ENCODE measurements at places on chromosomes 11 and 22. TPM values are rescaled to one million over a fixed set of nuclear protein-coding genes. Genes with fewer than 3 reads are reported as not detected.

The SAA1 gene
- polyA plus RNA-seq = not detected

The CRYBB3 gene
- polyA plus RNA-seq = 0.23 TPM

The GP1BB gene
- polyA plus RNA-seq = 5.9 TPM

DNA sequence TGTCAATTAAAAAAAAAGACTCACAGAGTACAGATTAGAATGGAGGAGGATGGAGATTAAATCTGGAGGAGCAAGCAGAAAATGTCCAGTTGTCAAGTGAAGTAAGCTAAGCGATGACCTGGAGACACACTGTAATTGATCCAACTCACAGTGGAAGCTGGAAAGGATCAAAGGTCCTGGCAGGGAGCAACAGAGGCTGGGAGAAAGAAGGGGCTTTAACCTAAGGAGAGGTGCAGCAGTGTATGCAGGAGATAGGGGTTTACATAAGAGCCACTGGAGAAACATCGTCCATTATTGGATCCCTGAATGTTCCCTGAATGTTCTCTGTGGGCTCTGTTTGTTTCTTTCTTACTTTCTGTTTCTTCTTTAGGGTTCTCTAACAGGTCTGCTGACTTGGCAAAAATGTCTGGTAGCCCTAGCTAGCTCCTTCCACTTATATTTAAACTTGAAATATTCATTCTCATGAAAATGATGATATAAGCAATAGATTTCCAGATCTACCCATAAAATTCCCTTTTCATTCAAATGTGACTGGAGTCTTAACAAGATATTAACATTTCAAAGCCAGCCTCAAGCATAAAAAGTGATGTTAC lies 30.1 kb upstream of the CAT start:
- DNase-seq = no peak

DNA sequence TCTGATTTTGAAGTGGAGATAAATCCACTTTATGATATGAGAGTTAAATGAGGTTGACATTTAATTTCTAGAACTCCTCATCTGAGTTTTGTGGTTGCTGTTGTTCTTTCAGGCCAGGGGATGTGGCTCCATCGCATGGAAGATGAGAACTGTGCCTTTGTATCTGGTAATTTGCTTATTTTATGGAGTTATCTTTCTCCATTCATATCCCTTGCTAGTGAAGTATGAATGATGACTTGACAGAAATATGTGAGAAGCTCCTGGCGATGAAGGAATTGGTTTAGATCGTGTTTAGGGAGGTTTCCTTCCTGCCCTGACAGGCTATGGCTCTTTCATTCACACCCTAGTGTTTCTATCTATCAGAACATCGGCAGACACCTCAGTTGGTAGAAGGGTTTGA lies 393.7 kb downstream of the ETS1 start:
- DNase-seq = no peak

The NDUFV1 gene
- 168 TPM for polyA plus RNA-seq

DNA sequence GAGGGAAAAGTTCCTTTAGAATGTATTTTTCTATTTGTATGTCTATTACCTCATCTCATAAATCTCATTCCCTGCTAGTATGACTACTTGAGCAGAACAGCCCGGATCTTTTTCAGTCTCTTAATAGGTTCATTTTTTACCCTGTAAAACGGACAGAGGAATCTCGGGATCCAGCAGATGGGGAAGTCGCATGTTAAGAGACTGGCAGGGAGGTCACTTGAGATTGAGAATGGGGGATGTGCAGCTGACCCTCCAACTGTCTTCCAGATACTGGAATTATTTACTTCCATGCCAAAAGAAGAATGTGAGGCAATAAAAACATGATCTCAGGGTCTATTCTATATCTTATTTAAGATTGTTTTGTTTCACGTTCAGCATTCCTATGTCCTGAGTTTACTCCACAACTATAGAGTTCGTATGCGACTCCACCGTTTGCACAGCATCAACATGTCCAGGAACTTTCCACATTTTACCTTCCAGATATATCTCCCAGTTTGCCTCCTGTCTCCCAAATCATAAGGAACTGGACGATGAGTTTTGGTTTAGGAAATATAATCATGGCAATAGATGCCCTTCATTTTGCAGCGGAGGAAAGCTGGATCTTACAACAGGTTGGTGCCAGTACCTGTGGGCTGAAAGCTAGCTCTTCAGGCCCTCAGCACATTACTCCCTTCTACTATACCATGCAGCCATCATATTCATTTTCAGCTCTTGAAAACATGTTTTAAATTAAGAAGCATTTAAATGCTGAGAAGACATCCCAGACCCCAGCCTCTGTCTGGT lies 181.5 kb downstream of the MAML2 start:
- DNase-seq = no peak

The C22orf31 gene
- 1.7 TPM for polyA plus RNA-seq

- peak; percentile 93 for DNase-seq
These were observed at the start of the genes PI4KA and SNAP29 for GRCh38 chr22:20858615-20859416. PI4KA (minus strand) TSS chr22:20858811; CDS start chr22:20858725, 86 bp downstream. SNAP29 (plus strand) TSS chr22:20859007; CDS start chr22:20859111, 104 bp downstream.

DNA sequence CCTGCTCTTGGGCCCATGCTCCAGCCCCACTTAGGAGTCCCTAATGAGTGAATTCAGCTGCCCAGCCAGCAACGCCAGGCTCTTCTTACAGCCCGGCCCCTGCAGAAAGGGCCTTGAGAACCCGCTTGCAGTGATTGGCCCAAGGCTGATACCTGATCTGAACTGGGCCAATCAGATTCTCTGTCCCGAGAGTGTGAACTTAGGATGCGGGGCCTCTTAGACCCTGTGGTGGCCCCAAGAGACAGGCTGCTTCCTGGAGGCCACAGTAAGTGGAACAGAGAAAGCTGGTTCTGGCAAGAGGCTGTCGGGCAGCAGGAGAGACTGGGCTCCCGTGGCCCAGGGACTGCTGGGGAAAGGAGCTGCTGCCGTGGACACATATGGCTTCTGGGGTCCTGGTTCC lies 11.5 kb downstream of the VSTM5 start:
- DNase-seq = no peak

The TTLL12 gene
- 20.8 TPM for polyA plus RNA-seq

DNA sequence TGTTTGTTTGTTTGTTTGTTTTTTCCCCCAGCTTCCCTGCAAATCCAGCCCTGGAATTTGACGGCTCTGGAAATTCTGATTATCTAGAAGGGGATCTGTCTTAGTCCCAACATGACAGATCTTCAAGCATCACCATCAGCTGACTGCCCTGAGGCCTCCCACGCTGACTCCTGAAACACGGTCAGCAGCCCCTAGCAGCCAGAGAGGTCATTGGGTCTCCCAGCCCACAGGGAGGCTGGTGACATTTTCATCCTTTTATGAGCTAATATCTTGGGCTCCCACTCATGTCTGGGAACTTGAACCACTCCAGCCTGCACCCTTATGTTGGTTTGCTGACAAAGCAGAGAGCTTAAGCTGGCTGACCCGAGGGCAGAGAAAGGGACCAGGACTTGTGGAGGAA lies 66.0 kb upstream of the TIMP3 start:
- DNase-seq = no peak

The SELENOH gene
- polyA plus RNA-seq = 145 TPM

- DNase-seq = no peak
These were observed 20.2 kb downstream of the XNDC1N start for GRCh38 chr11:71908218-71908617.

DNA sequence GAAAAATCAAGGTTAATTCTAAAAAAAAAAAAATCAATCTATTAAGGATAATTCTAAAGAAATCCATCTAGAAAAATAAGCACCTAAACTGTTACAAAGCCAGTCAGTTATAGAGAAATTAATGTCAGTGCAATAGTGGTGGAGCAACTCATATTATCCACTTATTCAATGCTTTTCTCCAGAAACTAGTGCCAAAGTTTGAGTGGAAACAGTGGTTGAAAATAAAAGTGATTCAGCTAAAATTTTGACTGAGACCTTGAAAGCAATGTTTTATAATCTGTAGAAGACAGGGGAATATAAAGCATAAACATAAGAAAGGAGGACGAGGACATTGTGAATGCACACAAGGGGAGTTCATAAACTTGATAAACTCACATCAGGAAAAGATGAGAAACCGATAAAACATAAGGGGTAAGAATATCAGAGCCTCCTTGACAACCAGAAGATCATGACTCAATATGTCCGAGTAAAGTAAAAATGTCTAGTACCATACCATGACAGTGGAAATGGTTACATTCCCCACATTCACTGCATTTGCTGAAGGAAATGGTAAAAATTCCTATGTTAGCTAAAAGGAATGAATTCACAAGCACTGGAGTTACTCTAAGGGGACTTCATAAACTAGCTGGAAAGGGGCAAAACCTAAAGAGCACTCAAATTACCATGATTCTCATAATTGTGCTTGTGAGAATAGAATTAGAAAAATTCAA lies 58.7 kb upstream of the SLC5A12 start:
- DNase-seq = no peak

- DNase-seq = no peak
These were observed 27.0 kb upstream of the SC5D start for GRCh38 chr11:121265586-121265985.

DNA sequence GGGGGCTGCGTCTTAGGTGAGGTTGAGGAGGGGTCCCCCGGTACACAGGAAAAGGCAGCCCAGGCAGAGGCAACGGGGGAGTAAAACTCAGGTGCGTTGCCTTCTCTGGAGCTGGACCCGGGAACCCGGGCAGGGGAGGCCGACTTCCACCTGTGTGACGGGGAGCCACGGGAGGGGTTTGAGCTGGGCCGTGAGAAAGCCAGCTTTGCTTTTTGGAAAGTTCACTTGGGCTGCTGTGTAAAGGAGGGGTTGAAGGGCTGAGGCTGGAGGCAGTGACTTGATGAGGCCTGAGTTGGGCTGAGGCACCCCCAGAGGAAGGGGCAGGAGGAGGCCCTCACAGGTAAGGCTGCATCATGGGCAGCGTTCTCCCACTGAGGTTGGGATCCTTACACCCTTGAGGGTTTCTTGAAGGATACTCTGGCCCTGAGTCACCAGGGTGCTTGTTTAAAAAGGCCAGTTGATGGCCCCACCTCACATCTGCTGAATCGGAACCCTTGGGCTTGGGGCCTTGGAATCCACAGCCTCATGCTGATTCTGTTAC lies 47.2 kb downstream of the CHRDL2 start:
- DNase-seq = no peak

The PAX6 gene
- 0.13 TPM for polyA plus RNA-seq

DNA sequence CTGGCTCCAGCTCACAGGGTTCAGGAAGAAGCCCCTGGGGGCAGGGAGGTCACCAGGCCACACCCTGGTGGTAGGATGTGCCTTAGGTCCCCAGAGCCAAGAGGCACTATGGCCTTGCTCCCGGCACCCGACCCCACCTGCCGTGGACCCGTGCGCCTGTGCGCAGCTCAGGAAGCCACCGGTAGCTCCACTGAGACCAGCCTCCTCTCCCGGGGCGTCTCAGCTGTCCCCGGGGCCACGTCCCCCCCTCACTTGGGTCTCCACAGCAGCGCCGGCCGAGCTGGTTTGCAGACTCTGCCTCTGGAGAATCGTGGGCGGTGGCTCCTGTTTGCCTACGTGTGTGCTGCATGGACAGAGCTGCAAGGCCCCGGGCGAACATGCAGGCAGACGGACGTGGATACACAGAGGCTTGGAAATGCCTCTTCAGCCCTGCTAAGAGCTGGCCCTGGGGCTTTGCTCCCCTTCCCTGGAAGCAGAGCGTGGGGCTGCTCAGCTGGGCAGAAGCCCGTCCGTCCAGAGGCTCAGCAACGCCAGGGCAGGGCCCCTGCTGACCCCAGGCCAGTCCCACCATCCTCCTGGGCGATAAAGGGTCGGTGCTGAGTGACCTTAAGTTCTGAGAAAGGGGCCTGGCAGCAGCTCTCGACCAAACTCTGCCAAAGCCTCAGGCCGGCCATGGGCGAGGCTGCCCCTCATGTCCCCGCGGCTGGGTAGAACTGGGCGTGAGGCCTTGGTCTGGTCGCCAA lies 15.3 kb upstream of the MUC5B start:
- no peak for DNase-seq

- DNase-seq = no peak
These were observed 131.3 kb downstream of the KCNC1 start for GRCh38 chr11:17865765-17866428.

- no peak for DNase-seq
These were observed 723 bp downstream of the HSCB start for GRCh38 chr22:28742562-28742962.

The APOBEC3F gene
- polyA plus RNA-seq = 7.4 TPM

DNA sequence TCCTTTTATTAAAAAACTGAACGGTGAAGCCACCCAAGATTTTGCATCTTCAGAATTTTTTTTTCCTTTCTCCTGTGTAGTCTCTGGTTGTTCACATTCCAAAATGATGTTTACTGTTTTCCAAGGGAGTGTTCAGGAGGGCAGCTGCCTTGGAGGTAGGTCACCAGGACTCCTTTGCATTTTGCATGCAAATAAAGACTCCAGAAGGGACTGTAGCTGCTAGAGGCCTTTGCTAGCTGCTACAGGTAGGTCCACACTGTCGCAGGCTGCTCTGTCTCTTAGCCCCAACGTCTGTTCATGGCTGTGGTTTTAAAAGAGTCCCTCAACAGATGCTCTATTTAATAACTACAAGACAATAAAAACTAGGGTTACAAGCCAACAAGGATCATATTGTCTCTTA lies 11.4 kb downstream of the CTSC start:
- no peak for DNase-seq

The DDTL gene
- 6.3 TPM for polyA plus RNA-seq

The HEPHL1 gene
- not detected for polyA plus RNA-seq

The PLEKHB1 gene
- 18.5 TPM for polyA plus RNA-seq

DNA sequence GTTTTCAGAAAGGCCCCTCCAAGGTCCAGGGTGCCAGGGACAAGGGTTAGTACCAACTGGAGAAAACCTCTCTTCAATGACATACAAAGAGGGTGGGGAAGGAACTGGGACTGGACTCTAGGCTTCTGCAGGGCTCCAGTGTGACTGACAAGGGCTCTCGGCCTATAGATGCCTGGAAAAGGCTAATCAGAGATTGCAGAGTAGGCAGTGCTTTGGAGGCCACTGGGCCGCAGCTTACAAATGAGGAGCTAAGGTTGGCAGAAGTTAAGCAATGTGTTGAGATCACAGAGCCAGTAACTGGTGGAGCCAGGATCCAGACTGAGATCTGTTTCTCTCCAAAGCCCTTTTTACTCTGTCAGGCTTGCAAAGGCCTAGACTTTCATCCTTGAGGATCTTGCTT lies 7.4 kb upstream of the DGKZ start:
- no peak for DNase-seq

- DNase-seq = no peak
These were observed 7.4 kb downstream of the SLN start for GRCh38 chr11:107704451-107704850.

DNA sequence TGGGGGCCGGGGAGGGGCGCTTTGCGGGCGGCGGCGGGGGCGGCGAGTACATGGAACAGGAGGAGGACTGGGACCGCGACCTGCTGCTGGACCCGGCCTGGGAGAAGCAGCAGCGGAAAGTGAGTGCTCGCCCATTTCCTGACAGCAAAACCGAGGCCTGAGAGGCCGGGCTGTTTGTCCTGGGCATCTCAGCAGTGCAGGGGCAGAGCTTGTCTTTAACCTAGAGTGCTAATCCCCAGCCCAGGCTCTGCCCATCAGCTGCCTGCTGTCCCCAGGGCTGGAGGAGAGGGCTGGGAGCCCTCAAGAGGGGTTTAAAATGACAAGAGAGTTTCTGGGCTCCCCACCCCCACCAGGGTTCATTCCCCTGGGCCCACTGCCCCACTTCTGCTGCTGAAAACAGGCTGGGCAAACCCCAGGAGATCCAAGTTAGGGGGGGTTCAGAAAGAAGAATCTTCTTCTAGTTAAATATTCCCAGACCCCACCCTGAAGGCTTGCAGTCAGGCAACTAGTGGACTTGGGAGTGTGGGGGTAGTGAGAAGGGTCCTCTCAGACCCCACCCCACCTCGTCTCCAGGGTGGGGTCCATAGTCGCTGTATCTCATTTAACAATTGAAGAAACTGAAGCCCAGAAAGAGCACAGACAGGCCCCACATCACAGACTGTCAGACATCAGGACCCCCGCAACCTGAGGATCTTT lies 411 bp downstream of the ACTN3 start:
- no peak for DNase-seq

Data from right renal pelvis (tissue), 4 donors.